Myocyte (in vitro differentiated cells): ENCODE measurements at places on chromosomes 2 and 18. TPM values are rescaled to one million over a fixed set of nuclear protein-coding genes. Genes with fewer than 3 reads are reported as not detected.

HAAO gene
- not detected in 2 replicates for total RNA-seq

UGT1A3 gene
- total RNA-seq = not detected in 2 replicates

ASPRV1 gene
- total RNA-seq = 0.80 and 0.99 TPM in 2 replicates

ZNF385B gene
- 1.2 and 2.9 TPM in 2 replicates for total RNA-seq

VIL1 gene
- total RNA-seq = not detected in 2 replicates

SMC6 gene
- 28.9 and 32.6 TPM in 2 replicates for total RNA-seq

ANO7 gene
- 0.45 TPM in 1 of 2 replicates, not detected in the other for total RNA-seq
